ENCODE measurements at places on chromosomes 16 and 17.

DNA sequence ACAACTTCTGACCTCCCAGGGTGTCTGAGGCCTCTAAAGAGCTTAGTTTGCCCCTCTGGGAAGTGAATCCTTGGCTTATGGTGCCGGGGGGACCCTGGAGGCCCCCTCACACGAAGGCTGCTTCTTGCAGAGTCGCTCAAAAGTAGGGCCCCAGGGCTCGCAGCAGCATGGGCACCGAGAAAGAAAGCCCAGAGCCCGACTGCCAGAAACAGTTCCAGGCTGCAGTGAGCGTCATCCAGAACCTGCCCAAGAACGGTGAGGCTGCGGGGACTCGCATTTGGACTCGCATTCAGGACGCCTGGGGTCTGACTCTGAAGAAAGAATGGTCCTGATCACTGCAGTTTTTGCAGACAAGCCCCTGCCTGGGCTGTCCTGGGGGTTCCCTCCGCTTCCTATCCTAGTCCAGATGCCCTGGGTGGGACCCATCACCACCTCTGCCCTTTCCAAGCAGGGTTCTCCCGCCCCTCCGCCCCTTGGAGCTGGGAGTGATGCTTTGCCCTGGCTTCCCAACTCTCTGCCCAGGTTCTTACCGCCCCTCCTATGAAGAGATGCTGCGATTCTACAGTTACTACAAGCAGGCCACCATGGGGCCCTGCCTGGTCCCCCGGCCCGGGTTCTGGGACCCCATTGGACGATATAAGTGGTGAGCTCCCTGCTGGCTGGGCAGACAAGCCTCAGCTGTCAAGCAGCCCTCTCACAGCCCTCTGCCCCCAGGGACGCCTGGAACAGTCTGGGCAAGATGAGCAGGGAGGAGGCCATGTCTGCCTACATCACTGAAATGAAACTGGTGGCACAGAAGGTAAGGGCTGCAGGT is 698 bp downstream of the ACBD4 start:
- DNase-seq, result no peak

- no peak for DNase-seq
Measured at GRCh38 chr16:50011707-50012106, 13.3 kb upstream of the CNEP1R1 start.

GRCh38 chr16:90032674-90033331 is 13.5 kb upstream of the DBNDD1 start:
- DNase-seq, result no peak

- DNase-seq, result peak; percentile 44
Measured at GRCh38 chr17:19003543-19004420, 782 bp downstream of the FAM83G start.

DNA sequence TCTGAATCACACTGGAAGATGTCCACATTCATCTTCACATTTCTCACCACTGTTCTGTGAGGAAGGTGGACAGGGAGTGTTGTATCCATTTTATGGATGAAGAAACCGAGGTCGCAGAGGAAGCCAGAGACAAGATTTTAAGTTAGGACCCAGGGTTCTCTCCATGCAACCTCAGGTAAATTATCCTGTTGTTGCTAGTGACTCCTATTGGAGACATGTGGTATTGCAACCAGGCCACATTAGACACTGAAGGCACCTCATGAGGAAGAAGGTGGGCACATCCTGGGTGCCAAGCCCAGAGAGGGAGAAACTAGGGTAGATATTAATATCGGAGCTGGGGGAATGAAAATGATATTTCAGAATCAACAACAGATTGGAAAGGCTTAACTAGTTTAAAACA is 8.5 kb upstream of the WNT9B start:
- peak; percentile 40 for DNase-seq
